ENCODE measurements at places on chromosomes 12 and 14. TPM values are rescaled to one million over a fixed set of nuclear protein-coding genes. Genes with fewer than 3 reads are reported as not detected.

The RILPL1 gene
- total RNA-seq = 24.7 TPM

DNA sequence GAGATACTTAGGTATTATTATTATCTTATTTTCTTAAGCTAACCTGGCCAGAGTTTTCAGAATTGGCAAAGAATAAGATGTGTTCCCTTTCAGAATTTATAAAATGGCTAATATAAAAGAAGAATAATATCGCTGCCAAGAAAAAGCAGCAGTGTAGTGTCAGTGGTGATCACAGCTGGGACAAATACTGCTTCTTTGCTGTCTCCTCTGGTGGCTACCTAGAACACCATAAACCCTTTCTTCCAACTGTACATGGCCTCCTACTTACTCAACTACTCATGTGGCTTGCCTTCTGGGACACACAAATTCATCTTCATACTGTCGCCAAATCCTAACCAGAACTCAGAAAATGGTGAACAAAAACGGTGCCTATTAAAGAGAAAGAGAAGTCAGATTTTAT lies 72.7 kb downstream of the MED13L start:
- DNase-seq = no peak

- no peak for DNase-seq
Observed at GRCh38 chr14:58977366-58977765, 211.1 kb upstream of the DAAM1 start.

DNA sequence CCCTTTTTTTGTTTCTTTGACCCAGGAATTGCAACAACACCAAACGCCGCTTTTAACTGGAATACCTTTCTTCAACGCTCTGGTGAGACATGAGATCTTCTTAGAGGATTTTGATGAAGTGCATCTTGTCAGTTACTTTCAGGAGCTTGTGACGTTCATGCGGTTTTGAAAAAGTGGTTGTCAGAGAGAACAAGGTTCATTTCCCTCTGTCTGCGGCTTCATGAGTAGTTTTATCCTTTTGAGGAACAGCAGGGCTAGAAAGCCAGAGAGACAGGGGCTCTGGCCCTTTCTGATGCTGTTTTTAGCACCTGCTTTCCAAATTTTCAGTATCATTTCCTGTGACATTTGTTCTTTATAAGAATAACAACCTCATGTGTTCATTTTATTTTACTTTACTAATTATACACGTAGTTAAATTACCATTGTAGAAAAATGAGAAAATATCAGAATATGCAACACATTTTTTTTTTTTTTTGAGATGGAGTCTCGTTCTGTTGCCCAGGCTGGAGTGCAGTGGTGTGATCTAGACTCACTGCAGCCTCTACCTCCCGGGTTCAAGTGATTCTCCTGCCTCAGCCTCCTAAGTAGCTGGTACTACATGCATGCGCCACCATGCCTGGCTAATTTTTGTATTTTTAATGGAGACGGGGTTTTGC lies 61.8 kb downstream of the GLT1D1 start:
- no peak for DNase-seq

The KLRC2 gene
- total RNA-seq = 0.67 TPM

DNA sequence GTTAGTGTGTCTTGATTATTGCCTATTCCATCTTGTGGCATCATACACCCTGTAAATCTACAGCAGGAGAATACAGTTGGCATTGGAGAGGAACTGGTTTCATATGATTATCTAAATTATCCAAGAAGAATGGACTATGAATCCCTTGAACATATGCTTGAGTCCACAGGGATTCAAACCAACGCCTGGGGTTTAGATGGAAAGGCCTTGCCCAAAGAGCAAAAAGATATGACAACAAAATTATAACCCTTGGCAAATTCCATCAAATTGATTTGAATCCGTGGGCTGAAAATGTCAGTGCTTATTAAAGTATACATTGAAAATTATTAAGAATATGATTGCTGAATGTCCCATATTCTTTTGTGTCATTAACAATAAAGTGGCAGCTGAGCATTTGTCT lies 108.2 kb downstream of the PDE3A start:
- no peak for DNase-seq

- no peak for DNase-seq
Observed at GRCh38 chr12:103178366-103179080, 221.0 kb downstream of the ASCL1 start.

The SLC39A5 gene
- total RNA-seq = 0.80 TPM

The CD69 gene
- total RNA-seq = 10.9 TPM

- DNase-seq = no peak
Observed at GRCh38 chr14:21734457-21735074, 60.9 kb upstream of the OR4E1 start.

DNA sequence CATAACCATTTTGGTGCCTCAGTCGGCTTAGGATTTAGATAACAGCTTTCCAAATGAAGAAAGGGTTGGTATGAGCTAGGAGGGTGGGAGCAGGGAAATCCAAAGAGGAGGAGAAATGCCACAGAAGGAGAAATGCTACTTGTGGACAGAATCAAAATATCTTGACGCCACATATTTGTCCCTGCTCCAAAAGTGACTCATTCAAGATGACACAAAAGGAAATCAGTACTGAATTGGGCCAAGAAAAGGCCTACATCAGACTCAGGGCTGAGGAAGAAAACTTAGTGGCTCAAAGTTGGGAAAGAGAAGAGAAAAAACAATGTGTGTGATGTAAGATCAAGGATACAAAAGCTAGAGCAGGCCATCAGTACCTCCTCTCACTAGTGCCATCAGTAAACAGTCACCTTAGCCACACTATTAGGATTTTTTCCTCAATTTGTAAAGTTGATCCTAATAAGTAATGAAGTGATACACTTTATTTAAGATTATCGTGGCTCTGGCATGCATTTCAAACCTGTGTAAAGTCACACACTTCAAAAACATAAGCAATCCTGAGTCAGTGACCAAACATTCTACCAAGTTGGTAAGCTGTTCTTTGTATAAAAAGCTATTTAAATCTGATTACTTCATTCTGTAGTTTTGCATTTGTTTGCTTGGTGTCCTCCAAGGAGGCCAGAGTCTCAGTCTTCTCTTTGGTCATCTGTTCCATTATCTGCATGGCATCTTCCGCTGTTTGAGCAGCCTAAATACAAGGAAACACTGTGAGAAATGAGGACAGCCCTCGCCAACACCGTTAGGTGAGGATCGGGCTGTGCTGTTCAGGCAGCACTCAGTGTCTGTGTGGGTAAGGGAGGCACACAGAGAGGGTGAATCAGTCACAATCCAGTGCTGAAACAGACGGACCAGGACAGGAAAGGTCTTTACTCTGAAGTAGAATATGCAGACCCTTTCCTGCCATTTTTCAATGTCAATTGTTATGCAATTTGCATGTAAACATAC lies 52.6 kb upstream of the VPS33A start:
- DNase-seq = no peak

DNA sequence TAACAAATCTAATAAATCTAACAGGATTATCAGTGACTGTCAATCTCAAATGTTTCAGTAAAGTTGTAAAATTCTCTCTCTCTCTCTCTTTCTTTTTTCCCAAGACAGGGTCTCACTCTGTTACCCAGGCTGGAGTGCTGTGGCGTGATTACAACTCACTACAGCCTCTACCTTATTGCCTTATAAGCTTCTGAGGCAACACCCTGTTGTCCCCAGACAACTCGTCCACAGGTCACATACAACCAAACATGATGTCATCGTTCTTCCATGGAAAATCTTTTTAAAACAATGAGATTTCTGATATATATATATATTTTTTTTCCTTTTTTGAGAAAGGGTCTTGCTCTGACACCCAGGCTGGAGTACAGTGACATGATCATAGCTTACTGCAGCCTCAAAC lies 151.4 kb upstream of the RGS6 start:
- DNase-seq = no peak

DNA sequence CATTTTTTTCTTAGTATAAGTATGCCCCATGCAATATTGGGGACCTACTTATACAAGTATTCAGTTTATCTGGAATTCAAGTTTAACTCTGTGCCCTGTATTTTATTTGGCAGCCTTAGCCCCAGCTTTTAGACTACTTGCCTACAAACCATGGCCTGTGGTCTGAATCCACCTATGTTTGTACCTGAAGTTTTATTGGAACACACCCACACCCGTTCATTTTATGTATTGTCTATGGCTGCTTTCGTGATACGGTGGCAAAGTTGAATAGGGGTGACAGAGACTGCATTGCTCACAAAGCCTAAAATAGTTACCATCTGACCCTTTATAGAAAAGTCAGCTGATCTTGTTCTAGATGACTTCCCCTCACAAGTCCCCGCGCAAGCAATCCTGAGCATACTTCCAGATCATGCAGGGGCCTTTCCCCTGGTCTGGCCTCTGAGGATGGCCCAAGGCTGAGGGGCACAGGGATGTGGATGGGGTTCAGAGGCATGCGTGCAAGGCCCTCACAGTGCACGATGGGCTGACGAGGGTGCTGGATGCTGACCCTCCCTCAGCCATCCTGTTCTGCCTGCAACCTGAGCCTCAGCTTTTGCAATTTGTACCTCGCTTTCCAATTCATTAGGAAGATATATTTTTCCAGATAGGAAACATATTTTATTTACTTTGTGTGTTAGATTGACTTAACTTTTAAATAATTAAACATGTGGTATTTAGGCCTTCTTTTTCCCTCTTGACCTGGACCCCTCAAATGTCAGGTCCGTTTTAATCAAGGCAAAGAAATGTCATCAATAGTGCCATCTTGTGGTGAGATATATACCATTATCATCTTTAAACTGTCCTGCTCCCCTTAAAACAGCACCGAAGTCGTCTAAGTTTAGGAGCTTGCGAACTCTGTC lies 527.3 kb upstream of the CCDC196 start:
- no peak for DNase-seq

The ATN1 gene
- 140 TPM for total RNA-seq

DNA sequence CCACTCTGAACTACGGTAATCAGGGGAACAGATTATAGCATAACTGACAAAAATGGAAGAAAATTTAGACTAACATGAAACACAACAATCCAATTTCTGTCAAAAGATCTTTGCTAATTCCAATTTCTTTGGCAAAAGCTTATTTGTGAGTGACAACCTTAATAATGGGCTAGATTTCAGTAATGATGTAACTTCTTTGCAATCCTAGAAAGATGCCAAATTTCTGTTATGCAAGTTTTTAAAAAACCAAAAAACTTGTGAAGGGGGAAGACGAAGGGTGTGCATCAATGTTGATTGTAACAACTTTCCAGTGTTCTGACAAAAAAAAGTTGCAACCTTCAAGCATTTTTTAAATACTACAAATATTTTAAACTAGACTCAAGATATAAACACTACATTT lies 59.9 kb downstream of the DICER1 start:
- no peak for DNase-seq

Data from sciatic nerve (tissue), 2 donors.